ENCODE measurements at places on chromosomes 6 and 20.

GRCh38 chr6:43923376-43924221 lies 153.6 kb downstream of the VEGFA start:
- DNase-seq, result no peak

GRCh38 chr6:48289841-48290240 lies 178.8 kb upstream of the PTCHD4 start:
- DNase-seq, result no peak

- no peak for DNase-seq
Observed at GRCh38 chr6:31711233-31711632, 3.9 kb upstream of the LY6G6D start.

DNA sequence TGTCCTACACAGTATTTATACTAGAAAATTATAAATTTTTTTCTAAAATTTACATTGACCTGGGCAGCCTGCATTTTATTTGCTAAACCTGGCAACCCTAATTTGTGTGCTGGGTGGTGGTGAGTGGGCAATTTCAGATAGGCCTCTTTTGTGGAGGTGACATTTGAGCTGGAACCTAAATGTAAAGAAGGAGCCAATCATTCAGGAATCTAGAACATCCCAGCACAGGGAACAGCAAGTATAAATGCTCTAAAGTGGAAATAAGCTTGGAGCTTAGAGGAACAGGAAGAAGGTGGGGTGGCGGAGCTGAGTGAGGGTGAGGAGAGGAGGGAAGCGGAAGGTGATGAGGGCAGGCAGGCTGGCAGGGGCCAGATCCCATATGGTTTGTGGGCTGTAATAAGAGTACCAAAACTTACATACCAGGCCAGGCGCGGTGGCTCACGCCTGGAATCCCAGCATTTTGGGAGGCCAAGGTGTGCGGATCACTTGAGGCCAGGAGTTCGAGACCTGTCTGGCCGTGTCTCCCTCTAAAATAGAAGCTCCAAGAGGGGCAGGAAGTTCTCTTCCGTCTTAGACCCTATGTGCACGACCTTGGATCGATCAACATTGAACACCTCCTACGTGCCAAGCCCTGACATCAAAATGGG lies 549 bp upstream of the CSE1L start:
- no peak for DNase-seq

DNA sequence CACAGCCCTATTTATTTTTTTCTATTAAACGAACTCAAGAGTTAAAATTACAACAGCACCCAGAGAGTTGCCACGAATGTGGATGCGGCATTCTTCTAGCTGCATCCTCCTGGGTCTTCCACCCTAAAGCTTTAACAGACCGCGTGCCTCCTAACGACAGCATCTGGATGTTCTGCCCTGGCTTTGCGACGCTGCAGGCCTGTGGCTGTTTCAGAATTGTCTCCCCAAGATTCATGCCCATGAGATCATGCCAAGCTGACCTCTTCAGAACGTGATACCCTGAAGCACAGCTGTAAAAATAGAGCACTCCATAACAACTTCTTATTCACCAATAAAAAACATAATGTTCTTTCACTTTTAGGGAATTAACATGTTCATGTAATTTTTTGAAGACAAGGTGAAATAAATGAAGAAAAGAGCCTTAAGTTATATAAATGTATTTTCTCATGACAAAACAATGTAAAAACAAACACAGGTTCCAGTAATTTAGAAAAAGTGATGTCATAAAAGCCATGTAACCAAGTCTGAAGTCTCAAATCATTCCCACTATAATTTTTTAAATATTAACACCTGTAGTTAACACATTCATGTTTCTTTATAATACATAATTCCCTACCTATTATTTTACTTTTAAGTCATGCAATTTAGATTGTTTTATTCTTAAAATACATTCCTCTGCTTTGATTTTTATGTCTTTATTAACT lies 26.5 kb downstream of the HIVEP2 start:
- DNase-seq, result no peak

- no peak for DNase-seq
Observed at GRCh38 chr6:30935018-30935417, 3.0 kb upstream of the SFTA2 start.

DNA sequence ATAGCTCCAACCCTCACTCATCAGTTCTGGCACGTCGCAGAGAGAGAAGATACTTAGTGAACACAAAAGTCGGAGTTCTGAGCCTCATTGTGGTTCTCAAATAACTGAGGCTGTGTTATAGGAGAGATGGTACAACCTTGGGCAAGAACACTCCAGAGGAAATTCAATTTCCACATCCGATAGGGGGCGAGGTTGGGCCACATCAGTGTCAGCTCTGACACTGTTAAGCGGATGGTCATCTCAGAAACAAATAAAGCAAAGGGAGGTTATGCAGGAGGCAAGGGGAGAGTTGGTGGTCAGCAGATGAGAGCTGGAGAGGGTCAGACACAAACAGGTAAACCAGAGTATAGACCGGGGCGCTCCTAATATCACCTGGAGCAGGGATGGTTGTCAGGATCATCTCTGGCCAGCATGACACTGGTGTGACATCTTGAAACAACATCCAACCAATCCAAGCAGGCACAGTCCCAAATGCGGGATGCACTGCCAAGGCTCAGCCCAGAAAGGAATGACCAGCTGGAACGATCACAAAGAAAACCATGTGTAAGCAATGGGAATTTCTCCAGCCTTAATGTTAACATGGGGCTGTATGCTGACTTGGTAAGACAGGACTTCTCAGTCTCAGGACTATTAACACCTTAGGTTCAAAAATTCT lies 331.8 kb downstream of the HACE1 start:
- no peak for DNase-seq

DNA sequence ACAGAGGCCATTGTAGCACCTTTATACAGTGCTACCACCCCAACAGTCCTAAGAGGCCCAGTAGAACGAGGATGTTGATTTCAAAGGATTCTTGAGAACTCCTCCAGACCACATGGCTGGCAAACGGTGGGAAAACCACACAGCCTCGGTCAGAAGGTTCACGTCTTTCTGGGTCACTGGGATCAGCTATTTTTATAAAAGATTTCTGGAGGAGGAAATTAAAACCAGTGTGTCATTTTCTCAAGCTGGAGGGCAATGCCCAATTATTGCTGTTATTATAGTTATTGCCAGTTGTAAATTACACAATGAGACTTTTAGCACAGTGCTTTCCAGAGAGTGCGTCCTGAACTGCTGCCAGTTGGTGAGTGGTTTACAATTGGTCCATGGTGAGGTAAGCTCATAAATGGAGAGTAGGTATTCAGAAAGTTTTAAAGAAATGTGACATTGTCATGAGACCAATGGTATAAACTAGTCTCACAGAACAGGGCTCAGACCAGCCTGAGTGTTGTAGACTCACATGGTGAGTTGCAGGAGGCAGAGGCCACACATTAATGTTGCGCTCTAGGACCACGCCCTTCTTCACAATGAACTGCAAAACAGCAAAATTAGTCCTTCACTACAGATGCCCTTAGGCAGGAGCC lies 8.4 kb upstream of the PPP1R14C start:
- DNase-seq, result no peak

DNA sequence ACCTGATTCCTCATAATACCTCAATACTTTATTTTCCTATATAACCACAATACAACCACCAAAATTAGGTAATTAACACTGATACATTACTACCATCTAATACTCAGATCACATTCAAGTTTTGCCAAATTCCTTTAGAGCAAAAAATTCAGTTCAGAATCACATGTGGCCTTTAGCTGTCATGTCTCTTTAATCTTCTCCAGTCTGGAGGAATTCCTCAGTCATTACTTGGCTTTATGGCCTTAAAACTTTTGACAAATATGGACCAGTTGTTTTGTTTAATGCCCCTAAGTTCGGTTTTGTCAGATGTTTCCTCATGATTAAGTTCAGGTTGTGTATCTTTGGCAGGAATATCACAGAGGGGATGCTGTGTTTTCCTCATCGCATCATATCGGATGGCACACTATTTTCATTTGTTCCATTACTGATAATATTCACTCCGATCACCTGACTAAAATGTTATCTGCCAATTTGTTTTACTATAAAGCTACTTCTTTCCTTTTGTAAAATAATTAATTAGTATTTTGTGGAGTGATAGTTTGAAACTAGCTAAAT lies 51.2 kb upstream of the AKIRIN2 start:
- DNase-seq, result no peak

GRCh38 chr6:142271476-142271875 lies 30.3 kb upstream of the ADGRG6 start:
- no peak for DNase-seq

GRCh38 chr6:113359155-113360140 lies 497.7 kb upstream of the MARCKS start:
- no peak for DNase-seq

- peak; percentile 31 for DNase-seq
Observed at GRCh38 chr6:108914235-108915022, 66.2 kb downstream of the ARMC2 start.

DNA sequence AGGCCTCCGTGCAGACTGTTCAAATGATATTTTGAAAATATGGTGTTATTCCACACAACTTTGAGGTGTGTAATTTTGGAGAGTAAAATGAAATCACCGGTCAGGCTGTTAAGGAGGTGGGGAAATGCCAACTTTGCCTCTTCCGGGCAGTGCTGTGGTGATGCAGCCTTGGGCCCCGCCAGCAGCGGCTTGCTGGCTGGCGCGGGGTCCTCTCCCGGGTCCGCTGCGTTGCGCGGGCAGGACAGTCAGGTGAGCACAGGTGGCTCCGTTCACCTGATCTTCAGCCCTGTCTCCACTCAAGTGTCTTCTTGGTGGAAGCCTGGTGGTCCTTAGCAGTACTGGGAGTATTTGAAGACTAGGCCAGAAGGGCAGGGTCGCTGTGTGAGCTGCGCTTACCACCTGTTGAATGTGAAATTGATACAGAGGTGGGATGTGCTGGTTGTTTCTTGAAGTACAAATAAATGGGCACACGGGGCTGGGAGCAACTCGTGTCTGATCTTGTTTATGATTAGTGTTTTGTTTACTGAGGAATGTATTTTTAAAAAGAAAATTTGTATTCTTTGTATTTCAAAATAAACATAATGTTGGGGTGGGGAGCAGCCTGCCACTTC lies 184.2 kb downstream of the ARID1B start:
- DNase-seq, result no peak

- DNase-seq, result no peak
Observed at GRCh38 chr20:2902291-2902690, 29.0 kb downstream of the PTPRA start.

GRCh38 chr6:39143238-39143930 lies 28.4 kb upstream of the SAYSD1 start:
- peak; percentile 26 for DNase-seq

- no peak for DNase-seq
Observed at GRCh38 chr20:19274412-19275015, 62.1 kb downstream of the SLC24A3 start.

GRCh38 chr6:133407320-133408100 lies 166.4 kb downstream of the EYA4 start:
- DNase-seq, result no peak

DNA sequence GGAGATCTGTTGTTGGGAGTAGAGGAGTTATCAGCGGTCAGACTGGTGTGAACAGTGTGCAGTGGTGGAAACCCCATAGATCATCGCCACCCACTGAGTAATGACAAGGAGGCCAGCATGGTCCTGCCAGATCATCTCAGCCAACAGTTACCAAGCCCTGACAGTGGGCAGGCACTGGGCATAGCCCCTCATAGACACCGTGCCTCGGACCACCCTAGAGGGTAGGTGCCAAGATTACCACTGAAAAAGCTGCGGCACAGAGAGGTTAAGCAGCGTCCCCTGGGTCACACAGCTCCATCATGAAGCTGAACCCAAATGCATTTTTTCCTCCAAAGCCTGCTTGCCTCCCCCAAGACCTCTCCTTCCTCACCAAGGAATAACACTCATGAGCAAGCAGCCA lies 21.5 kb upstream of the BMP7 start:
- DNase-seq, result no peak

GRCh38 chr6:79438030-79438429 lies 99.2 kb downstream of the LCA5 start:
- DNase-seq, result no peak

DNA sequence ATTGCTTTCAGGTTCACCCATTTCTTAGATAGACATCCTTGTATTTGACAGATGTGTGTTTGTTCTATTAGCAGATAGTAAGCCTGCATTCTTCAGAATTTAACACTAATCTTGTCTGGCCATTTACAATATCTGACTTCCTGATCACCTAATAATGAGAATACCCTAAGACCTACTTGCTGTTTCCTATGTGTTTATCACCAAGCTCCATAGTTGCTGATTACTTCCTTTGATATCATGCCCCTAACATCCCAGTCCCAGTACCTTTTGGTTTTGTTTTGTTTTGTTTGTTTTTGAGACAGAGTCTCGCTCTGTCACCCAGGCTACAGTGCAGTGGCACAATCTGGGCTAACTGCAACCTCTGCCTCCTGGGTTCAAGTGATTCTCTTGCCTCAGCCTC lies 143.6 kb upstream of the DST start:
- no peak for DNase-seq

DNA sequence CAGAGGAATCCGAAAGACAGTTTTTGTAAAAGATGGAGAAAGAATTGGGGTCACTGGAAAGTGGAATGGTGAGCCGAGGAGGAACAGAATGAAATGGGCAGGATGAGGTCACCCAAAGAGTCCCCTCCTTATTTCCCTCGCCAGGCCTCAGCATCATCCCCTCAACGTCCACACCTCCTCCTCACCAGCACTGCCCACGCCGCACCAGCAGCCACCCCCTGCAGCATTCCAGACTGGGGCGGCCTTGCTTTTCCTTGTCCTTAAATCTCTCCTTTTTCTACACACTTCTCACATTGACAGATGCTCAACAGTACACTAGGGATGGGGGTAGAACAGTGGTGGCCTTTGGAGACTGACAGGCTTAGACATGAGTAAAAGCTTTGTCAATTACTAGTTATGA lies 363.1 kb upstream of the NOX3 start:
- DNase-seq, result no peak

DNA sequence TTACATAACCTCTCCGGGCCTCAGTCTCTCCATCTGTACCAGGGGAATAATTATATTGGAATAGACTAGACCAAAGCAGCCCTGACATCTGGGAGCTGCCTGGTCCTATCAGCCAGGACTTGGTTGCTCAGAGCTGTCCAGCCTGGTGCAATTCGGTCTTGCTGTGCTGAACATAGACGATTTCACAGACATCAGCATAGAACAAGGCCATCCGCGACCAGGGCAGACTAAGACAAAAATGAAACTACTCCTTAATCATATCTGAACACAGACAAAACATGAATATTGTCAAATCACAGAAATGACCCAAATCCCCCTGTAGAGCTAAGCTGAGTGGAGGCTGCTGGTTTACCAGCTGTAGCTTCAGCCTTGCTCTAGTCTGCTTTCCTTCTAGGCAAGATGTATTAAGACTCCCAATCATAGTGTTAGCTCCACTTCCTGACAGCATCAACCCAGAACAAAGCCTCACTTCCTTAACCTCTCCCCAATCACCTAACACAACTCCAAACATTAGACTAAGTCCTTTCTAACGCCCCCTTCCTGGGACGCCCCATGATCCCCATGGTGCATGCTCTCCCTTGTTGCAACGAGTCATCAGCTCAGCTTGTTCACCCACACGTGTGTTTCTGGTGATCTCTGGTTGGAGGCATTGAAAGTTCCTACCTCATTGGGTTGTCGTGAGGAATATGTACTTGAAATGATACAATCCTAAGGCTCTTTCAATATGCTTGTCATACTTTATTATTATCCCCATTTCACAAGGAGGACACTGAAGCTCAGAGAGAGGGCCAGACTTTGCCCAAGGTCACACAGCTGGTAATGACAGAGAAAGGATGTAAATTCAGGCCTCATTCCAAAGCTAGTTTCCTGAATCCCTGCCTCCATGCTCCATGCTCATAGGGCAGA lies 3.5 kb upstream of the MAPK13 start:
- DNase-seq, result no peak

All from activated CD4-positive, alpha-beta T cell treated with anti-CD3 and anti-CD28 coated beads, Interleukin-2, amount 50 U/mL, for 48 hours (primary cell).